GM23248 (cell line): ENCODE measurements at places on chromosomes 5 and 9. TPM values are rescaled to one million over a fixed set of nuclear protein-coding genes. Genes with fewer than 3 reads are reported as not detected.

The TMEM171 gene
- polyA plus RNA-seq = 11.0 and 12.3 TPM in 2 replicates

The WNT8A gene
- polyA plus RNA-seq = not detected in 2 replicates

The LCN10 gene
- polyA plus RNA-seq = not detected in 2 replicates

The SPINK6 gene
- not detected in 2 replicates for polyA plus RNA-seq

The CLIC3 gene
- polyA plus RNA-seq = 98.9 and 107 TPM in 2 replicates

The GAPT gene
- polyA plus RNA-seq = not detected in 2 replicates

The FOXD4L6 gene
- not detected in 2 replicates for polyA plus RNA-seq

The ANKH gene
- 42.3 and 45.9 TPM in 2 replicates for polyA plus RNA-seq

The HRCT1 gene
- 3.4 and 3.6 TPM in 2 replicates for polyA plus RNA-seq

The GNAQ gene
- 11.1 and 11.5 TPM in 2 replicates for polyA plus RNA-seq

The RASGEF1C gene
- not detected in 2 replicates for polyA plus RNA-seq

The ECSCR gene
- polyA plus RNA-seq = 0.41 and 0.49 TPM in 2 replicates

The LHX3 gene
- not detected in 2 replicates for polyA plus RNA-seq

The CNOT8 gene
- polyA plus RNA-seq = 67.0 and 69.2 TPM in 2 replicates

The RAD23B gene
- polyA plus RNA-seq = 16.8 and 18.9 TPM in 2 replicates

The OR5C1 gene
- not detected in 2 replicates for polyA plus RNA-seq

The TOMM5 gene
- 282 and 288 TPM in 2 replicates for polyA plus RNA-seq

The PPP3R2 gene
- not detected in 2 replicates for polyA plus RNA-seq

The BHMT gene
- polyA plus RNA-seq = not detected in 2 replicates

The KLF4 gene
- polyA plus RNA-seq = 14.6 and 17.0 TPM in 2 replicates

The TYRP1 gene
- polyA plus RNA-seq = not detected in 2 replicates

The CATSPER3 gene
- 0.14 and 0.18 TPM in 2 replicates for polyA plus RNA-seq

The MEIKIN gene
- not detected in 2 replicates for polyA plus RNA-seq

The ANKRD18A gene
- not detected in 2 replicates for polyA plus RNA-seq

The SPAG8 gene
- 1.2 and 1.3 TPM in 2 replicates for polyA plus RNA-seq

The QRFP gene
- polyA plus RNA-seq = 0.18 and 0.53 TPM in 2 replicates

The RANBP17 gene
- 2.3 and 3.7 TPM in 2 replicates for polyA plus RNA-seq

The NTRK2 gene
- polyA plus RNA-seq = 0.05 TPM in 1 of 2 replicates, not detected in the other
